ENCODE measurements at places on chromosomes 13 and 19.

DNA sequence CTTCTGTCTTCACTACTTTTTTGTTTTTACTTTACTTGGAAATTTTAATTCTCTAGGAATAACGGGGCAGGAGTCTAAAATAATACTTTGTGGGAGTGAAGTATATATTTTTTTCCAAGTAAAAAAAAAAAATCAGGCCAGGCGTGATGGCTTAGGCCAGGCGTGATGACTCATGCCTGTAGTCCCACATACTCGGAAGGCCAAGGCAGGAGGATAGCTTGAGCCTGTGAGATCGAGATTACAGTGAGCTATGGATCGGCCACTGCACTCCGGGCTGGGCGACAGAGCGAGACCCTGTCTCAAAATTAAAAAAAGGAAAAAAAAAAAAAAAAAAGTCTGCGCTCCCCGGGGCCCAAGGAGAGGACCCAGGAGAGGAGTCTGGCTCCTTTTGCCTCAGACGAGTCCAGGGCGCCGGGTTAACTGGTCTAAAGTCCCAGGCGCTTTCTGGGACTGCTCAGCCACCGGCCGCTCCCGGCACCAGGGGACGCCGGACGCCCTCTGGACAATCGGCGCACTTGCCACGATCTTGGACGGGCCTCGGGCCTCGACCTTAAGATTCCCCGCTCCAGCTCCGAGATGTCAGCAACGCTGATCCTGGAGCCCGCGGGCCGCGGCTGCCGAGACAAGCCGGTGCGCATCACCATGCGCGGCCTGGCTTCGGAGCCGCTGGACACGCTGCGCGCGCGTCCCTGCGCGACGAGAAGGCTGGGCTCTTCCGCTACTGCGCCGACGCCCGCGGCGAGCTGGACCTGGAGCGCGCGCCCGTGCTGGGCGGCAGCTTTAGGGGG is 2.7 kb upstream of the ZFP82 start:
- DNase-seq: no peak

DNA sequence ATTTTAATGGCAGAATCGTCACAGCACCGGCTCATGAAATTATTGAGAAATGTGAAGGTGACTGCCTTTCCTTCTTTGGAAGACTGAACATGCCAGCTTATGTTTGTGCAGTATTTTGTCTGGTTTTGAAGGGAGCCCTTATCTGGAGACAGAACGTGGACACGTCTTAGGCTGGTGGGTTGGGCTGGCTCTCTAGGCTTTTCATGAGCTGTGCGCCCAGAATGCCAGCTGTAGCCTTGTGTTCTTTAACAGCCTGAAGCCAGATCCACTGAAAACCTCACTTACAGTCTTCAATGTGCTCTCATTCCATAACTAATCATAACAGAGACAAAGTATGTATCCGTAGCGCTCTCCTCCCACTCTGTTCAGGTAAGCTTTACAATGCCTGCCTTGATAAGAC is 184.4 kb upstream of the HTR2A start:
- DNase-seq: no peak

DNA sequence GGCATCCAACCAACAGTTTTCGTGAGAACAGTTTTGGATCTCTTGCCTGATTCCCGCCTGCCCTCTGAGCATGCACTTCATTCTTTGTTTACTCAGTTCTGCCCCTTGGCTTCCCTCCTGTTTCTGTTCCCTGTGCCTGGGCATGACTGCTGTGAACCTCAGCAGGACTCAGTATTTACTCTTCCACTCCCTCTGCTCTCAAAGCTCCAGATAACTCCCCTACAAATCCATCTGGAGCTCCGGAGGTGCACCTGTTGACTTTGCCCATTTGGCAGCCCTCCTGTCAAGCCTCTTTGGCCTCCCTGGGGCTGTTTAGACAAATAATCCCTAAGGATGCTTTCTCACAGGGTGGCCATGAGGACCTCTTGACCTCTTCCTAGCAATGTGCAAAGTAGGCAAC is 34.2 kb upstream of the ARGLU1 start:
- DNase-seq: no peak

DNA sequence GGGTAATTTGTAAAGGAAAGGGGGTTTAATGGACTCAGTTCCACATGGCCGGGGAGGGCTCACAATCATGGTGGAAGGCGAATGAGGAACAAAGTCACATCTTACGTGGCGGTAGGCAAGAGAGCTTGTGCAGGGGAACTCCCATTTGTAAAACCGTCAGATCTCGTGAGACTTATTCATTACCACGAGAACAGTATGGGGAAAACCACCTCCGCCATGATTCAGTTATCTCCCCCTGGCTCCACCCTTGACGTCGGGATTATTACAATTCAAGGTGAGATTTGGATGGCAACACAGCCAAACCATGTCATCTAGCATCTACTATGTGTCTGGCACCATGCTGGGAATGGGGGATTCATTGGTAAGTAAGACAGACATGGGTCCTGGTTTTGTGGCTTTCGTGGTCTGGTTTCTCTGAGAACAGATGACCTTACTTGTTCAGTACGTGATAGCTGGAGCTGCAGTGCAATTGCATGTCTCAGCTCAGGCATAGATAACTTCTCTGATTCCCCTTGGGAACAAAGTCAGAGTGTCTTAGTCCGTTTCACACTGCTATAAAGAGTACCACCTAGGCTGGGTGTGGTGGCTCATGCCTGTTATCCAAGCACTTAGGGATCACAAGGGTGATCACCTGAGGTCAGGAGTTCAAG is 8.3 kb downstream of the ZNF554 start:
- no peak for DNase-seq

DNA sequence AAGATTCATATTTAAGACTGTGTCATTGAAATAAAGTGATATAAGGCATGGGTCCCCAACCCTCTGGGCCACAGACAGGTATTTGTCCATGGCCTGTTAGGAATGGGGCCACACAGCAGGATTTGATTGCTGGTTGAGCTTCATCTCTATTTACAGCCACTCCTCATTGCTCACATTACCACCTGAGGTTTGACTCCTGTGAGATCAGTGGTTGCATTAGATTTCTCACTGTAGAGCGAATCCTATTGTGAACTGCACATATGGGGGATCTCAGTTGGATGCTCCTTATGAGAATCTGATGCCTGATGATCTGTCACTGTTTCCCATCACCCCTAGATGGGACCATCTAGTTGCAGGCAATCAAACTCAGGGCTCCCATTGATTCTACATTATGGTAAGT is 132.1 kb downstream of the PCDH17 start:
- DNase-seq: no peak

DNA sequence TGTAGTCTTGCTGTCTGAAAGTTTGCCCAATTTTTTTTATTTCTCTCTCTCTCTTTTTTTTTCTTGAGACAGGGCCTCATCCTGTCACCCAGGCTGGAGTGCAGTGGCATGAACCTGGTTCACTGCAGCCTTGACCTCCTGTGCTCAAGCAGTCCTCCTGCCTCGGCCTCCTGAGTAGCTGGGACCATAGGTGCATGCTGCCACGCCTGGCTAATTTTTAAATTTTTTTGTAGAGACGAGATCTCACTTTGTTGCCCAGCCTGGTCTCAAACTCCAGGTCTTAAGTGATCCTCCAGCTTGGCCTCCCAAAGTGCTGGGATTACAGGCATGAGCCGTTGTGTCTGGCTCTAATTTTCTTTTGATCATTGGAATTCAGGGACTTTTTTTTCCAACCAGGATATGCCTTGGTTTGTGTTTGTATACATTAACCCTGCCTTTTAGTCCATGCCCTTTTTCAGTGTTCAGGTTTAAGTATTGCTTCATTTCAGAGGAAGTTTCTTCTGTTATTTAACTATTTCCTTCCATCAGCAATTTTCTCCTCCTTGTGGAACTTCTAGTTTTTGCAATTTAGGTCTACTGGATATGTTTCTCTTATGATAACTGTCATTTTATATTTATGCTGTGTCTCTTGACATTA is 201.4 kb downstream of the PCCA start:
- DNase-seq: no peak

GRCh38 chr19:14112809-14113385 is 4.7 kb downstream of the PRKACA start:
- no peak for DNase-seq

DNA sequence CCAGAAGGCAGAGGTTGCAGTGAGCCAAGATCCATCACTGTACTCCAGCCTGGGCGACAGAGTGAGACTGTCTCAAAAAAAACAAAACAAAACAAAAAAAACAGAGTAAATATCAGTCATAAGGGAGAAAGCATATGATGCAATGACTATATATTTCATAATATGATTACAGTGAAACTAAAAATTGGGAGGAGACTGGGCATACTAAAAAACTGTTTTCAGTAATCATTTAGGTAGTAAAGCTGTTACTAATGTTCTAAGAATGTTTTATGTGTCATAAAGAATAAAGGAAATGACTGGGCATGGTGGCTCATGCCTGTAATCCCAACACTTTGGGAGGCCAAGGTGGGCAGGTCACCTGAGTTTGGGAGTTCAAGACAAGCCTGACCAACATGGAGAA is 15.9 kb downstream of the ZNF573 start:
- no peak for DNase-seq

DNA sequence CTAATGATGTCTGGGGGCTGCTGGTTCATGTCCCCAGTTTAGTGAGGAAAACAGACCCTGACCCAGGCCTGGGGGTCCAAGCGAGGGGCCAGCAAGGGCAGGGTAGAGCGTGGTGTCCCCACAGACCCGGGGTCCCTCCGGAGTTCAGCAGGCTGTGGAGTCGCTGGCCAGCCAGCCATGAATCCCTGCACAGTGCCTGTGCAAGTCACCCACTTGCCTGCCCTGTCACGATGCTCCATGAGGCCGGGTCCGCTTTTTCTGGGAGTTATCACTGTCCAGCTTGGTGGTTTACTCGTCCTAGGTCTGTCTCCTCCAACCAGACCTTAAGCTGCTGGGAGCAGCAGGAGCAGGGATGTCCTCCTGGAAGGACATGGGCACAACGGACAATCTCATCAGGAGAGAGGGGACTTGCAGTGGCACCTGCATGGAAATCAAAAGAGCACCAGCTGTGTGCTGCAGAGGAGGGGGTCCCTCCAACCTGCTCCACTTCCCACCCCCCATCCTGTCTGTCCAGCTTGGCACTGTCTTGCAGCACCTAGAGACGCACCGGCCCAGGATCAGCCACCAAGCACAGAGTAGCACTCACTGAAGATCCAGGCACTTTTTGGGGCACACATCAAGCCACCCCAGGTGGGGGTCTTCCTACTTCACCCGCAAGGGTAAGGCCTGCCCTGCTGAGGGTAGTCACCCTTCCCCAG is 121.8 kb downstream of the URI1 start:
- no peak for DNase-seq

DNA sequence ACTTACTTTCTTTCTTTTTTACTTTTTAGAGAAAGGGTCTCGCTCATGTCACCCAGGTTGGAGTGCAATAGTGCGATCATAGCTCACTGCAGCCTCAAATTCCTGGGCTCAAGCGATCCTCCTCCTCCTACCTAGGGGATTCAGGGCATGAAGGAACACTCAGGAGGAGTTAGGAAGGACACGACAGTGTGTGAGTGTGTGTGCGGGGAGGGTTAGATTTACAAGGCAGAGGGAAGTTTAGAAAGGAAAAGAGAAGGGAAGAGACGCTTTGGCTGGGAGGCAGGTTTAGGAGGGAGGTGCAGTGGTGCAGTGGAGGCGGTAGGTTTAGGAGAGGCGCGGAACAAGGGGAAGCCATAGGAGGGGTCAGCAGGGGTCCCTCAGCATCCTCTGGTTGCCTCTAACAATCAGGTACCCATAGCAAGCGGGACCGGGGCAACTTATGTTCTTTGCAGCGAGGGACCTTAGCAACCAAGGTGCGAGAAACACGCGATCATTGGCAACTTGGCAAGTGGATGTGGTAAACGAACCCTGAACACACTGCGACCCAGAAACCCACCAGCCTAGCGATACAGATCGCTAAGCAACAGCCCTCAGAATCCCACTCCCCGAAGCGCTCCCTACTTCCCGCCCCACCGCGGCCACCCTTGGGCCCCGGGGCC is 501 bp downstream of the SIRT2 start:
- no peak for DNase-seq

DNA sequence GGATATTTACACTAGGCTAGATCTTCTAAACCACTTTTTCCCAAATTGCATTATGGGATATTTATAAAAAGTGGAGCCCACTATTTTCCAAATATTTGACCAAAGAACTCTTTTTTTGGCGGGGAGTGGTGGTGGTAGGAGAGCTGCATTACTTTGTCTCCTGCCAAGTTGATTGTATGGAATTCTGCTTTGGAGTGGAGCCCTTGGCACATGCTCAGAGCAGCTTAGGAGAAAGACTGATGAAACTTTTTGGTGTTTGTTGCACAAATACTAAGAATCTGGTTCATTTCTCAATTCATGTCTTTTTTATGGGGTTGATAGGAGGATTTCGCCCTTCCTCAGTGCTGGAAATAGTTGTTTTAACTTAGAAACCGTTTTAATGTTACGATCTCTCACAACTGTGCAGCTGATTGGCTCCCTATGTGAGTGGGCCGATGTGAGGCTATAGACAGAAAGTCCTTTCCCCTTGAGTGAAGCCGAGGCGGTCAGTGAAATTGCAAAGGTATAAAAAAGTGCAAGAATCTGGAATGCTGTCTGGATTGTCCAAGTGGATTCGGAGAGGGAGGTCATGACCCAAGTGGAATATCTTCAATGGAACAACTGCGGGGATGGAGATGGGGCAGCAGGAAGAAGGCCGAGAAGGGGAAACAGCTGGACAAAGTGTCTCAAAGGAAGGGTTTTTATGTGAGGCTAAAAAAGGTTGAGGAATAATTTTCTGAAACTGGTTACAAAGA is 415.9 kb downstream of the FGF9 start:
- DNase-seq: no peak

- no peak for DNase-seq
Observed at GRCh38 chr13:80386002-80386401, 45.1 kb upstream of the SPRY2 start.

DNA sequence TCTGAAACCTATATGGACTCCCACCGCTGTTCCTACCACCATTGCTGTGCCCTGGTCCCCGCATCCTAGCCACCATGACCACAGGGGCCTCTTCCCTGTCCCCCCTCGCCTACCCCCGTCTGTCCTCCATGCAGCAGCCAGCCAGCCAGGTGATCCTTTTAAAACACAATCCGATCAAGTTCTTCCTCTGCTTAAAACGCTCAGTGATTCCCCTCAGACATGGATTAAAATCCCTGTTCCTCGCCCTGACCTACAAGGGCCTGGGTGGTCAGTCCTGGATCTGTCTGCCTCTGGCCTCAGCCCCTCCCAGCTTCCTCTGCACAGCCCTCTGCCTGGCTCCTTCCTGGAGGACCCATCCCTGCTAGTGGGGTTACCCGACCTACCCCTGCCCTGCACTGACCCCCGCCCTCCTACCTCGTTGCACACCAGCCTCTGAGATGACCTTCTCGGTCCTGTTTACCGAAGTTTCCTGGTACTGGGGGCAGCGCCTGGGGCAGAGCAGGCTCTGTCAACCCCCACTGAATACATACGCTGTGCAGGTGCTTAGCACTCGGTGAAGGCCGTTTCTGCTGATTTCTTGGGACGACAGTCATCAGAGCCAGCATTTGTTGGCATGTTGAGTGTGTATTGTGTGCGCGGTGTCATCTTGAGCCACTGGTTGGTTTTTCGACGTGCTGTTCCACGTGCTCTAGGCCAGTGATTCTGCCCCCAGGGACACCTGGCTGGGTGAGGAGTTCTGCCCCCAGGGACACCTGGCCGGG is 14.7 kb upstream of the LENG8 start:
- DNase-seq: no peak

All from CD4-positive, alpha-beta T cell treated with Interleukin-15 for 4 hours (primary cell).